ENCODE measurements at places on chromosomes 5 and 9. TPM values are rescaled to one million over a fixed set of nuclear protein-coding genes. Genes with fewer than 3 reads are reported as not detected.

TLX3 gene
- total RNA-seq = not detected

EGFLAM gene
- 0.47 TPM for total RNA-seq

ADAMTSL1 gene
- total RNA-seq = not detected

PCDHB13 gene
- total RNA-seq = 0.06 TPM

SLC46A2 gene
- total RNA-seq = not detected

CBY3 gene
- total RNA-seq = not detected

ADAM19 gene
- 13.8 TPM for total RNA-seq

TCF7 gene
- total RNA-seq = 11.2 TPM

PSD2 gene
- 0.02 TPM for total RNA-seq

TAF1L gene
- not detected for total RNA-seq

SPATA31D4 gene
- not detected for total RNA-seq

SMIM27 gene
- total RNA-seq = 13.3 TPM

GLRA1 gene
- not detected for total RNA-seq

PCDHB10 gene
- total RNA-seq = 0.06 TPM

SPATA6L gene
- 1.9 TPM for total RNA-seq

TAF11L3 gene
- not detected for total RNA-seq

ADAMTSL2 gene
- not detected for total RNA-seq

SH3GL2 gene
- 0.05 TPM for total RNA-seq

FCN1 gene
- not detected for total RNA-seq

PLAC8L1 gene
- total RNA-seq = 0.38 TPM

FOXD4L5 gene
- total RNA-seq = 0.05 TPM

KCNMB1 gene
- not detected for total RNA-seq

TEX48 gene
- not detected for total RNA-seq

QRFP gene
- not detected for total RNA-seq

TBC1D2 gene
- 11.4 TPM for total RNA-seq

ASPN gene
- not detected for total RNA-seq

DOCK8 gene
- 0.31 TPM for total RNA-seq

OSMR gene
- total RNA-seq = 67.0 TPM

RNF38 gene
- 11.5 TPM for total RNA-seq

PCDHGA12 gene
- not detected for total RNA-seq

PDGFRB gene
- total RNA-seq = 0.22 TPM

PCDHA9 gene
- not detected for total RNA-seq

RALGDS gene
- 31.4 TPM for total RNA-seq

SEPTIN8 gene
- 16.5 TPM for total RNA-seq

TAF11L5 gene
- total RNA-seq = not detected

TGFBR1 gene
- 65.7 TPM for total RNA-seq

CNTLN gene
- 5.8 TPM for total RNA-seq

PCDHB5 gene
- 1.1 TPM for total RNA-seq

FGFR4 gene
- total RNA-seq = 22.8 TPM

BASP1 gene
- total RNA-seq = 226 TPM

SLC6A3 gene
- 1.5 TPM for total RNA-seq

CCL27 gene
- total RNA-seq = not detected

RHOBTB3 gene
- total RNA-seq = 7.9 TPM

SMIM33 gene
- total RNA-seq = not detected

IRGM gene
- total RNA-seq = not detected

LIFR gene
- total RNA-seq = 11.4 TPM

MXD3 gene
- 10.4 TPM for total RNA-seq

CTSV gene
- total RNA-seq = 16.3 TPM

SLC1A1 gene
- 1.1 TPM for total RNA-seq

GPR21 gene
- total RNA-seq = not detected

FAM151B gene
- total RNA-seq = 1.3 TPM

GRM6 gene
- total RNA-seq = not detected

SLC4A9 gene
- total RNA-seq = not detected

IFNB1 gene
- total RNA-seq = not detected

PCDHB7 gene
- total RNA-seq = not detected

EQTN gene
- total RNA-seq = not detected

SLC27A6 gene
- total RNA-seq = not detected
